Stimulated activated CD4-positive, alpha-beta T cell treated with anti-CD3 and anti-CD28 coated beads, Interleukin-15, amount 100 ng/mL, for 48 hours (primary cell): ENCODE measurements at places on chromosomes 7 and 10.

GRCh38 chr7:158271646-158272045 is 316.0 kb downstream of the PTPRN2 start:
- no peak for DNase-seq

DNA sequence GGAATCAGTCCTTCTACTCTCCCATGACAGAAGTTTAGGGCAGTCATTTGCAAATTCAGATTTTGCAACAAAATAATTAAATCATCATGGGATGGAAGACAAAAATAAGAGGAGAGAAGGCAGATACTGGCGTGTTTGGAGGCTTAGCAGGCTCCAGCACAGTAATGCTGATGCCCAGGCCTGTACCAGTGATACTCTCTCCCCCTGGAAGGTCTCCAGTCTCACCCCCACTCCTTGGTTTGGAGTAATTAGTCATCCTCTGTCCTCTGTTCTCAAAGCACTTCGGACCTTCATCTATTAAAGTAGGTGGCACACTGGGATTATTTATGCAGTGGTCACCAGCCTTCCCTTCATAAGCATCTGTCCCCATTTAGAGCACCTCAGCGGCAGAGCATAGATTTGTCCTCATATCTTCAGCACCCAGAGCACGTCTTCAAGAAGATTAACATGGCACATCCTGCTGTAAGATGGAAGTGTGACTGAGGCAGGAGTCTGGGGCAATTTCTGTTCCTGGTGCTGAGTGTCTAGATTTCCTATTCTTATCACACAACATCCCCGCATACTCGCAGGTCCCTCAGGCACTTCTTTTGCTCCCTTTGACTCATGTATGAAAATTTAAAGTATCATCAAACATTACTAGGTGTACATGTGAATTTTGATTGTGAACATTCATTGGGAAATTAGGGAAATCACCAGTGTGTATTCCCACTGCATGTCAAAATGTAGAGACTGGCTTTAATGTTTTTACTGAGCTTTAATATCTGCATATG is 31.3 kb upstream of the TRIL start:
- DNase-seq: no peak

- no peak for DNase-seq
Measured at GRCh38 chr10:8045726-8046494, 8.6 kb upstream of the GATA3 start.

- no peak for DNase-seq
Measured at GRCh38 chr7:77209479-77210139, 10.0 kb upstream of the FGL2 start.

GRCh38 chr10:88991161-88991898 is 732 bp downstream of the FAS start:
- peak; percentile 69 for DNase-seq

- DNase-seq: no peak
Measured at GRCh38 chr7:151069841-151070573, 10.6 kb downstream of the FASTK start.

DNA sequence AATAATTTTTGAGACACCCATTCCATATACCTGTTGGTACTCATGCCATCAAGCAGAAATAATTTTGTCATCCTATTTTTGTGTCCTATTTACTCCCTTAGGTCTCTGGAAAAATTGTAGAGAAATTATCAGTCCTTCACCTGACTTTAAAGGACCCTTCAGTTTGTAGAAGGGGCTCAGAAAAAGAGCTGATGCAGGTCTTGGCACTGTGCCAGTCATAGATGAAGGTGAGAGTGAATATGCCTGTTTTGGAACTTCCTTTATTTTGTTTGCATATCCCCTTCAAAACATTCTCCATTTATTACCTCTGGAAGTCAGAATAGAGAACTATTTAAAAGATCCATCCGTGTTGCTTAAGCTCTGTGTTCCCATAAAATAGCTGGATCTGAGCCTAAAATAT is 321.0 kb upstream of the TPK1 start:
- no peak for DNase-seq

DNA sequence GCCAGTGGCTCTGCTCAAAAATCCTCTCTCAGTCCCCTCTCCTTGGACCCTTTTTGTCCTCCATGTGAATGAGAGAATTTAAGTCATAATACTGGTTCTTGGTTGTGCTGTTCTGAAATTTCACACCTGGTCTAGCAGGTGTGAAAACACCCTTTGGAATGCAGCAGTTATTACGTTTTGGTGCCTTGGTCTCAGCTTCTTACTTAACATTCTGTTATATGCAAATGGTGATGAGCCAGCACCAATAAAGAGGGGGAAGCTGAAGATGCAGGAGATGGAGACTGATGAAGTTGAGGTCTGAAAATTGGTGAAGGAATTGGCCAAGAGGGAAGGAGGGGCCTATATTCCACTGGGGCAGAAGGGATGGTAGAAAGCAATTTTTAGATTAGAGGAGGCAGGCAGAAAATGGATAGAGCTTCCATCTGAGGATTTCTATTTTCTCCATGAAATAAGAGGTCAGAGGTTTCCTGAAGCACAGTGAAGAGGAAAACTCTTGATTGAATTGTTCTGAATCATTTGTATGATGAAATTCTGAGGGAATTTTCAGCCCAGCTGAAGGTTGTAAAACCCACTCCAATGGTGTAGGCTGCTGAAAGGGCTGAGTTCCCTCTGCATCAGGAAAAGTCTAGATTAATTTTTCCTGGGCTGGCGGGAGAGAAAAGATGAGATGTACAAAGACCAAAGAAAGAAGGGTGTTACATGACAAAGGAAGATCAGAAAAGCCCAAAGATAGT is 94.0 kb upstream of the FAM180A start:
- DNase-seq: no peak

DNA sequence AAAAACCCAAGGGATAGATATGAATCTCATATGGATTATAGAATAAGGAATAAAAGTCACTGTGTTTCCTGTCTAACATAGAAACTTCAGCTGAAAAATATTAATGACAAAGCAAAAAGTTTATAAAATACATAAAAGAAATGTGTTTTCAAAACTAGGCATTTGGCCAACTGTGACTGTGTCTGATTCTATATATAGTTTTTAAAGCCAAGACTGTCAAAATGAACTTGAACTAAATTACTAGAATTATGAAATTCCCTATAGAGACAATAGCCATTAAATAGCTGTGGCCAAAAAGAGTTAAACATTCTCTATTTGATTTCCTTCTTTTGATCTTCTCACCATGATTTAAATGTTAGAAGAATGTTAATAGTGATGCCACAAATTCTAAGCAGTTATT is 311.2 kb upstream of the SEMA3D start:
- no peak for DNase-seq

- DNase-seq: no peak
Measured at GRCh38 chr7:200704-201103, 8.3 kb downstream of the FAM20C start.

DNA sequence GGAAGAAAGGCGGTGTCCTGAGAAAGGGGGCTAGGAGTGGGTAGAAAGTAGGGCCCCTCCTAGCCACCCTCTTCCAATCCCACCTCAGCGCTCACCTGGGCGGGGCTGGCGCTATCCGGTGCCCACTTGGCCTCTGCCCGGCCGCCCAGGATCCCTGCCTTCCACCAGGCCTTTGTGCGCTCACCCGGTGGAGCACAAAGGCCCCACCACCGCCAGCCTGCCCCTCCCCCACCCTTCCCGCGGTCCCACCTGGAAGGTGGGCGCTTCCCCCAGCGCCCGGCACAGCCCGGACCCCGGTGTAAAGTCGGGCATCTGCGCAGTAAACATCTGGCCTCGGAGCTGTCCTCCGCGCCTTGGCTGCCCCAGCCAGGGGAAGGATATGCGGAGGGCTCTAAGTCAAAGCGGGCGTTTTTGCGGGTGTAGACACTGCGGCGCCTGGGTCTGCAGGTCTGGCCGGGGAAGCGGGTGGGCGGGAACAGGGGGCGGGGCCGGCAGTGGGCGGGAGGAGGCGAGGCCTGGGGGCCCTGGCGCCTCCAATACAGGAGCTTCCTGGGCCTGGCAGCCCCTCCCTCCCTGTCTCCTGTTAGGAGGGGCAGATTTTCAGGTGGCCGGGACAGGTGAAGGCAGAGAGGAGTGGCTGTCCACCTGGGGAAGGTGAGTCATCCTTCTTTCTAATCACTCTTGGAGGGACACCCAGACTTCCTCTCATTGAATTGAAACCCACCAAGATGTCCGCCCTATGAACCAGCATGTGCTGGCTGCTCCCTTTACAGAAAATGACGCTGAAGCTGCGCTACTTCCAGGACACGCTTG is 49.3 kb downstream of the PNLIPRP2 start:
- no peak for DNase-seq

GRCh38 chr7:288671-289101 is 1.3 kb upstream of the FOXL3 start:
- DNase-seq: no peak

DNA sequence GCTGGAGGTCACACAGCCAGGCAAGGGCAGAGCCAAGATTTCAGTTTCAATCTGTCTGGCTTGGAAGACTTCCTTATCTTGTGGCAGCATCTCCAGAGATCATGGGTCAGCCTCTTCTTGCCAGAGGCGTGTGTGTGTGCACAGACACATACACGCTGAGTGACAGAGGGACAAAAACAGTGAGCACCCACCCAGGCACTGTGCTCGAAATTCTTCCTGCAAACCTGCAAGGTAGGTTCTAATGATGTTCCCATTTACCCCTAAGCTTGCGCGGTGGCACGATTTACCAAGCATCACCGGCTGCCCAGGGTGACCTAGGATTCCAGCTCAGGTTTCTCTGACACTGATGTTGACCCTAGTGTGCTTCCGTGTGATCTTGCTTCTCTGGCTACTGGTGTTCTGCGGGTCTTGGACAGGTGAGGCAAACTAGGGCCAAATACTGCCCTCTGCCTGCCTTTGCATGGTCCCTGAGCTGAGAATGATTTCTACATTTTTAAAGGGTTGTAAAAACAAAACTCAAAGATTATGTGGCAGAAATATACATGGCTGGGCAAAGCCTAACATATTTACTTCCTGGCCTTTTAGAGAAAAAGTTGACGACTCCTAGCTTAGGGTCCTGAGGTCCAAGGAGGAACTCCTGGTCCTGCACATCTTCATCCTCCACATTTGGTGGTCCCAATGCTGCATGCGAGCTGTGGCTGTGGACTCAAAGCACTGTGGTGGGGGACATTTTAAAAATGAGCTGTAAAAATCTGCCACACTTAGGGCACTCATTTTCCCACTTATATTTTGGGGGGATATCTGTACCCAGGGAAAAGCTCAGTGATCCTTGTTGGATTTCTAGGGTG is 268.5 kb downstream of the RPS24 start:
- no peak for DNase-seq

- no peak for DNase-seq
Measured at GRCh38 chr10:42942279-42942950, 134.5 kb upstream of the RET start.

DNA sequence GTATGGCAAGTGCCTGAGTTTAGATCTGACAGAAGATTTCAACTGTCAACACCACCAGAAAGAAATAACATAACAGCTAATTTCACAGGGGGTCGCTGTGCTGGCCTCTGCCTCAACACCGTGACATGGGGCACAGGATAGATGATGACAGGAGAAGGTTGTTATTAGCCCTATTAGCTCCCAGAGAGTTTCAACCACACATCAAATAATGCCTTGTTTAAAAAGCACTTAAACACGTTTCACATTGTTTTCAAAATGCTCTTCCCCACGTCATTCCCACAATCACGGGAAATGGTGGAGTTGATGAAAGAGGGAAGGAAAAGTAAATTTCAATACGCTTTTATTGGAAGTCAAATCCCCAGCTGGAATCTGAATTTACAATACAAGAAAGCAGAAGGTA is 184.7 kb downstream of the MAGI2 start:
- DNase-seq: no peak

DNA sequence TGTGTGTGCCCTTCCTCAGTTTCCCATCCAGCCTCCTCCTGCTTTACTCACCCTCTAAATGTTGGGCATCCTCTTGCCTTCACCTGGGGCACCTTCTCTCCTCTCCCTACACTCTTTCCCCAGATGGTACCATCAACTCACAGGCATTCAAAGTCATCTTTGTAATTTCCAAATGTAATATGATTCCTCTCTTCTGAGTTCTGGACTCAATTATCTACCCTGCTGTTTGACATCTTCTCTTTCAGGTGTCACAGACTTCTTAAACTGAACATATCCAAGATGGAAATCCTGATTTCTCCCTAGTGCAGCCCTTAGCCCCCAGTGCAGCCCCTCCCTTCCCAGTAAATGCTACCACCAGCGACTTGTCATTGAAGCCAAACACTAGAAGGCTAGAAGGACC is 422.8 kb downstream of the KCNMA1 start:
- no peak for DNase-seq

GRCh38 chr10:4546500-4546899 is 279.5 kb upstream of the AKR1E2 start:
- DNase-seq: peak; percentile 5

DNA sequence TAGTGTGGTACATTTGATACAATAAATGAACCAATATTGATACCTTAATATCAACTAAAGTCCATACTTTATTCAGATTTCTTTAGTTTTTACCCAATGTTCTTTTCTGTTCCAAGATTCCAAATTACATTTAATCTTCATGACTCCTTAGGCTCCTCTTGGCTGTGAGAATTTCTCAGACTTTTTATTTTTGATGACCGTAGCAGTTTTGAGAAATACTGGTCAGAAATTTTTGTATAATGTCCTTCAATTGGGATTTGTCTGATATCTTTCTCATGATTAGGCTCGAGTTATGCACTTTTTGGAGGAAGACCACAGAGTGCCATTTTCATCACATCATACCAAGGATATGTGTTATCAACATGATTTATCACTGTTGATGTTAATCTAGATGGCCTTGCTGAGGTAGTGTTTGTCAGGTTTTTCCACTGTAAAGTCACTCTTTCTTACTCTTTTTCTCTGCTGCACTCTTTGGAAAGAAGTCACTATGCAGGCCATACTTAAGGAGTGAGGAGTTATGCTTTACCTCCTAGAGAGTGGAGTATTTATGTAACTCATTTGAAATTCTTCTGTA is 12.9 kb upstream of the ENTPD1 start:
- no peak for DNase-seq

DNA sequence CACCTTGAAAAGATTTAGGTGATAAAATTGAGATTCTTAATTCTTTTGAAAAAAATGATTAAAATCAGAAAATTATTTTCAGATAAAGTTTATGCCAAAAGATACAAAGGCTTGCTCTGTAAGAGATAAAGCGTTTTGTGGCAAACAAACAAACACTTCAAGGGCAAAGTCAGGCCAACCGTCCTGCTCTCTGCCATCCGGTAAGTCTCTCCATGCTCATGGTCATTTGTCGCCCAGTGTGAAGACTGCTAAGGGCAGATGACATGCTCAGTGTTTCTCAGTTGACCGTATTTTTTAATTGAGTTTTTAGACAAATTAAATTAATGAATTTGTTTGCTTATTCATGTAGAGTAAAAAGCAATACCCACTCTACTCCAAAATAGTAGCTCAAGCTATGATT is 60.0 kb downstream of the PTPRE start:
- DNase-seq: no peak

GRCh38 chr7:36343548-36343947 is 46.1 kb upstream of the ANLN start:
- no peak for DNase-seq
